ENCODE measurements at places on chromosomes 16 and 17. TPM values are rescaled to one million over a fixed set of nuclear protein-coding genes. Genes with fewer than 3 reads are reported as not detected.

TSNAXIP1 gene
- not detected for polyA plus RNA-seq

HOXB13 gene
- not detected for polyA plus RNA-seq

PRCD gene
- polyA plus RNA-seq, result 2.2 TPM

RAMP2 gene
- 48.2 TPM for polyA plus RNA-seq

CLDN6 gene
- polyA plus RNA-seq, result not detected

SLC38A8 gene
- polyA plus RNA-seq, result not detected

SLC6A4 gene
- polyA plus RNA-seq, result 3.6 TPM

ADCY9 gene
- 10.7 TPM for polyA plus RNA-seq

SEPTIN1 gene
- 4.8 TPM for polyA plus RNA-seq

KRTAP2-1 gene
- not detected for polyA plus RNA-seq

TBC1D3E gene
- not detected for polyA plus RNA-seq

ZFP3 gene
- 2.8 TPM for polyA plus RNA-seq

TPSD1 gene
- 1.3 TPM for polyA plus RNA-seq

ITGAD gene
- 0.15 TPM for polyA plus RNA-seq

ITGAL gene
- polyA plus RNA-seq, result 4.1 TPM

PIGL gene
- 30.2 TPM for polyA plus RNA-seq

FAM20A gene
- polyA plus RNA-seq, result not detected

TMED6 gene
- polyA plus RNA-seq, result not detected

HOXB2 gene
- polyA plus RNA-seq, result 5.1 TPM

TPSB2 gene
- polyA plus RNA-seq, result 0.47 TPM

ETV4 gene
- polyA plus RNA-seq, result 2.2 TPM

GPRC5C gene
- polyA plus RNA-seq, result 44.7 TPM

NRN1L gene
- polyA plus RNA-seq, result 6.0 TPM

COQ7 gene
- 22.1 TPM for polyA plus RNA-seq

GFAP gene
- polyA plus RNA-seq, result 0.45 TPM

PLA2G10 gene
- polyA plus RNA-seq, result 6.9 TPM

PSME3IP1 gene
- polyA plus RNA-seq, result 93.4 TPM

MYO15A gene
- polyA plus RNA-seq, result 0.64 TPM

All from small intestine (tissue), 16 donors.